ENCODE measurements at places on chromosomes 7 and 10.
A peak's percentile ranks its signal among the peaks of the same experiment; 100 is the strongest.

GRCh38 chr10:126935263-126935946 lies 30.2 kb downstream of the DOCK1 start:
- peak; percentile 30 for DNase-seq

DNA sequence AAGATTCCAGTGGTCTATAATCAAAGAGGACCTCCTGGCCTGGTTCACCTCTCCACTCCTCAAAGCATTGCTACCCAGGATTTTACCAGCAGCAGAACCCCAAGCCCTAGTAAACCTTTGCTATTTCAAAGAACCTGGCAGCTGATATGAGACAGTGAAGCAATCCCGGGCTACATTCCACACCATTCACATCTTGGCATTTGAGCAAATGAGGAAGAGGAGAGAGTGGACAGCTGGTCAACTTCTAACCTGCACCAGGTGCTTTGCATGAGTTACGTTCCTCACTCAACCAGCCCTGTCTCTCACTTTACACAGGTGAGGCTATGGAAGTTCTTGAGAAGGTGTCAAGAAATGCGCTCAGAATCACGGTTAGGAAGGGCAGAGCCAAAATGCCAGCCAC lies 1.1 kb downstream of the CCDC3 start:
- DNase-seq = no peak

- peak; percentile 97 for DNase-seq
Observed at GRCh38 chr7:81692146-81692905, 77.5 kb downstream of the HGF start.

- DNase-seq = no peak
Observed at GRCh38 chr10:59290448-59290847, 71.9 kb downstream of the FAM13C start.

GRCh38 chr7:2151237-2151636 lies 81.5 kb downstream of the MAD1L1 start:
- no peak for DNase-seq

DNA sequence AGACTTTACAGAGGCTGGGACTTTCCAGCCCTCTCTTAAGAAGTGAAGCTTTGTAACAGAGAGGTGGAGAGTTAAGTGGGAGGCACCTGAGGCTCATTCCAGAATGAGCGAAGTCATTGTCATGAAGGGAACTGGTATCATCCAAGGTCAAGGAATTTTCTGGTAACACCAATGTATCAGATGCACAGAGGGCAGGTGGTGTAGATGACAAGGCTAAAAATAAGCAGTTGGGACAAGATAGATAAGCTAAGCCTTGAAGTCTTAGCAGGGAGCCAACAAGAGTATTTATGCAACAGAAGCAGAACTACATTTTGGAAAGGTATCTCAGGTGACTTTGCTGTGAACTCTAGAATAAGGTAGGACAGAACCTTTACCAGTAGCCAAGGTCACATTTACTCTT lies 257.0 kb upstream of the AUTS2 start:
- no peak for DNase-seq

GRCh38 chr10:110076559-110077318 lies 69.0 kb downstream of the ADD3 start:
- peak; percentile 95 for DNase-seq

DNA sequence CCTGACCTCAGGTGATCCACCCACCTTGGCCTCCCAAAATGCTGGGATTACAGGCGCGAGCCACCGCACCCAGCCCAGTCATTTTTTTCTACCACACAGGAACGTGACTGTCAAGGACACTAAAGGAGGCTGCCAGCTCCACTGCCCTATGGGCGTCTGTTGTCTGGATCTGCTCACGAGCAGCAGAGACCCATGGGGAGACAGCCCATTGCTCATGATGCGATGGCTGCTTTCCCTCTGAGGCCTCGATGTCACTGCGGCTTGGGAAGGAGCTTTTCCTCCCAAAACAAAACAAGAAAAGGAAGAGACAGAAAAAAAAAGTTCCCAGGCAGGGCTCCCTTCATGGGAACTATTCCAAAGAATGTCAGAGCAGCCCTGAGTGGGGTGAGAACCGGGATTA lies 70.5 kb downstream of the DENND2A start:
- DNase-seq = no peak

GRCh38 chr10:82266438-82266837 lies 391.4 kb downstream of the NRG3 start:
- peak; percentile 93 for DNase-seq

DNA sequence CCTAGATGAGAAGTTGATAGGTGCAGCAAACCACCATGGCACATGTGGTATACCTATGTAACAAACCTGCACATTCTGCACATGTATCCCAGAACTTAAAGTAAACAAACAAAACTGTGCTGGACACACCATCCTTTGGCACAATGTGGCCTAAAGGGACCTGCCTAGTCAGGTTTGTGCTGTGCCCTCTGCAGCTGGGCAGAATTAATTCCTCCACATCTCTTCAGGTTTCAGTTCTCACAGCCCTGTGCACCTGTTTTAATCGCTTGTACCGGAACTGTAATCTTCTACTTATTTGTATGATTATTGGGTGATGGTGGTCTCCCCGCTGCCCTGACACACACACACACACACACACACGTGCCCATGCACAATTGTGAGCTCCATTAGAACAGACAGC lies 252.7 kb downstream of the ACTR3B start:
- DNase-seq = no peak

DNA sequence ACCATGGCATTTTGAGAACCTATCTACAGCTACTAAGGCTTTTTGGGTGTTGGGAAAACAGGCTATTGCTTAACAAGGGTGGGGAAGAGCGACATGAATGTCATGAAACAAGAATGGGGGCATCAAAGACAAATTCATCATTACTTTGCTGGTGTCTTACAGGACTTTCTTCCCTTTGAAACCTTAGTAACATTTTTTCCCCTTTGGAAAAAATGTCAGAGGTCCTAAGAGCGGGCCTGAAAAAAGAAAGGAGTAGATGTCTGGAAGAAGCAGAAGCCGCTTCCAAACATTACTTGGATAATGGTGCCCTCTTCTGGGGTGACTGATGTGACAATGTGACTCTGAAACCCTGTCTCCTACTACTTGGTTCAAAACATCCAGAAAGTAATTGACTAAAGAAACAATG lies 3.8 kb upstream of the DDX50 start:
- DNase-seq = peak; percentile 77

DNA sequence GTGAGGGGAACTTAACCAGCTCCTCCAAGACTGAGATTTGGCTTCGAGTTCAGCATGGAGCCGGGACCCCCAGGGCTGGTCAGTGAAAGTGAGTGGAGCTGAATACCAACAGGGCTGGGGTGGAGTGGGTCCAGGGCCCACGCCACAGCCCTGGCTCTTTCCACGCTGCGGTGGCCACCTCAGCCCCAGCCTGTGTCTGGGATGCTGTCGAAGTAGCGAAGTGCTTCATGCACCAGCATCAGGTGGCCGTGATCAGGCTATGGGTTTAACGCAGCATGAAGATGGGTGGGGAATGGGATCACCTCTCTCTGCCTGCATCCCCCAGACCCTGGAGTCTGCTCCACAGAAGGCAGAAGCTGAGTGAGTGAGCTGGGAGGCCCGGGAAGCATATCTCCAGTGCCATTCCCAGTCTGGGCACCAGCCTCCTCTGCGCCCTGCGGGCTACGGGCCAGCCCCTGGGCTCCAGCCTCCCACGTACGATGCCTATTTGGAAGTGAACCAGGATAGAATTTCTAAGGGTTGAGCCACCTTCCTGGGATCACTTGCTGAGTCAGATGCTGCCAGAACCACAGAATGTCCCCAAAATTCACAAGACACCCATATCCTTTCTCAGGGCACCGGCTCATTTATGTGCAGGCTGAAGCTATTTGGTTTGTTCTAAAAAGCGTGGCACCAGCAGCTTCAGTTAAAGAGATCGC lies 131.1 kb upstream of the CHST15 start:
- no peak for DNase-seq

GRCh38 chr7:108347616-108348015 lies 108.6 kb downstream of the NRCAM start:
- peak; percentile 63 for DNase-seq

GRCh38 chr7:2037301-2037807 lies 195.4 kb downstream of the MAD1L1 start:
- no peak for DNase-seq

- DNase-seq = peak; percentile 27
Observed at GRCh38 chr7:143931739-143932138, 3.3 kb upstream of the OR2F2 start.

DNA sequence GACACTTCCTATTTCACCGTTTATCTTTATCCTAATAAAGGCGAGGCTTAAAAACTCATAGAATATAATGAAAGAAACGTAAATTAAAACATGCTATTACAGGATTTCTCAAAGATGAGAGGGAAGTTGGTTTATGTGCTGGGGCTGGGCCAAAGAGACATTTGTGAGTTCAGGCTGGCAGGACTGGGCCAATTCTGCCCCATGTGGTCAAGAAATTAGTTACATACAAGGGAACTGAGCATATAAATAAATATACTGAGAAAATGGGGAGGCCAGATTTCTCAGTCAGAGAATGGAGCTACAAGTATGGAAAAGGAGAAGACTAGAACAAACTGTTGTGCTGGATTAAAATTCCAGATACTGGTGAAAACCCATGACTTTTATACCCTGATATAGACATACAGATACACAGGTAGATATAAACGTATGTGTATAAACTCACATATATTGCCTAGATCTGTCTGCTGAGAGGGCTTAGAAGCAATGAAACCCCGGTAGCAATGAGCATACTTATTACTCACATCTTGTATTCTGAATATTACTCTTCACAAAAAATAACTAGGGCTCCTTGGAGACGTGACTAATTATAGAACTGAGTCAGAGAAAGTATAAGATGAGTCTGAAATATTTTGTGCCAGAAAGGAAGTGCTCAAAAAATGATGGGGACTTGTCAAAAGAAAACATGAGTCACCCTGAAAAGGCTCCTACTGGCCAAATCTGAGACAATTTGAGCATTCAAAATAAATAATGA lies 155.7 kb upstream of the FGFR2 start:
- peak; percentile 92 for DNase-seq

- DNase-seq = no peak
Observed at GRCh38 chr7:37796138-37796775, 52.1 kb upstream of the NME8 start.

DNA sequence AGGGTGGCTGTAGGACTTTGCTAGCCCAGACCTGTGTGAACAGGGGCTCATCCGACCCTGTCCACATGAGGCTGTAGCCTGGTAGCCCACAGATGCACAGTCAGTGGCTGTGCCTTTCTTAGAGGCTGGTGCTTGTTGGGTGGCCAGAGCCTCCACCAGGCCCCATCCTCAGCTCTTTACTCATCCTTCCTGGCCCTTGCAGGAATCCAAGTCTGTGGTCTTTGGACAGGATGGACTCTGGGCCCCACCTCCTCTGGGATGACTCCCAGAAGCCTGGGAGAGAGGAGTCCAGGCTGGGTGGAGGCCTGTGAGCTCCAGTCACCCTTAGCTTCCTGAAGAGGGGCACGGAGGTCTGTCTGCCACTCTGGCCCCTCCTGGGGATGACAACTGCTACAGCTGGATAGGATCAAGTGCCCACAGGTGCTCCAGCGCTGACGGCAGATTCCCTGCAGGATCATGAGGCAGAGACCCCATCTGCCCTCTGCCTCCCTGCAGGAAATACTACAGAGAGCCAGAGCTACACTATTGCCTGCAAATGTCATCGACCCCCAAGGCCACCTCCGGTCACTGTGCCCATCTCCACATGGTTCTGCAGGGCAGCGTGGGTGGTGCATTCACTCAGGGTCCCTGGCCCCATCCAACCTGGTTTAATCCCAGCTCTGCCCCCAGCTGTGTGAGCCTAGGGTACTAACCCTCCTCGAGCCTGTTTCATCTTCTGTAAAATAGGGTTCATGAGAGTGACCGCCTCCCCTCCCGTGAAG lies 114.5 kb downstream of the PTPN20 start:
- peak; percentile 65 for DNase-seq

- no peak for DNase-seq
Observed at GRCh38 chr7:43791665-43792064, 33.2 kb downstream of the BLVRA start.

- peak; percentile 98 for DNase-seq
Observed at GRCh38 chr10:13882119-13882711, 295.4 kb downstream of the PRPF18 start.

DNA sequence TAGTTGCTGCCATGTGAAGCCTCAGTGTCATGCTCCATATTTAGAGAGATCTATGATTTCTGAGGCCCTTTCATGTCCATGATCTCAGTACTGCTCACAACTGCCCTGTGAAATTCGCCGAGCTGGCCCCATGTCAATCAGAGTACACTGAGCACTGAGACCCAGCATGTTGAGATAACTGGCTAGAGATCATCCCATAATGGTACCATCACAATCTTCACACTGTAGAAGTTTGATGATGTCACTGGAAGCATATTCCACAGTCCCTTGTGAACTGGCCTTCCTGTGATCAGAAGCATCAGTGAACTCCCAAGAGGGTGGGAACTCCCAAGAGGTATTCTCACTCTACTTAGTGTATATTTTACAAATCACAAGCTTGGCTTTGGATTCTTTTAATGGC lies 116.0 kb downstream of the EGFR start:
- DNase-seq = peak; percentile 60

DNA sequence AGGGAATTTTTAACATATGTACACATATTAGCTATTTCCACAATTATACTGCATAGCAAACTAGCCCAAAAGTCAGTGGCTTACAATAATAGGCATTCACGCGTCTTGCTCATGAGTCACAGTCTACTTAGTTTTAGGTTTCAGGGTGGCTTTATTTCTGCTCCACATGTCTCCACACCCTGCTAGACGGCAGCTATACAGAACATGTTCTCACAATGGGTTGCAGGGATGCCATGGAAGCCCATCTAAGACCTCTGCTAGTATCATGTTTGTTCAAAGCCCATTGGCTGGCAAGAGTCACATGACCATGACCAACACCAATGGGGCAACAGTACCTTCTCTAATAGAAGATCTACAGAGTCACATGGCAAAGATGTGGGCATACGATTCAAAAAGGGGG lies 96.3 kb upstream of the NEBL start:
- peak; percentile 54 for DNase-seq

DNA sequence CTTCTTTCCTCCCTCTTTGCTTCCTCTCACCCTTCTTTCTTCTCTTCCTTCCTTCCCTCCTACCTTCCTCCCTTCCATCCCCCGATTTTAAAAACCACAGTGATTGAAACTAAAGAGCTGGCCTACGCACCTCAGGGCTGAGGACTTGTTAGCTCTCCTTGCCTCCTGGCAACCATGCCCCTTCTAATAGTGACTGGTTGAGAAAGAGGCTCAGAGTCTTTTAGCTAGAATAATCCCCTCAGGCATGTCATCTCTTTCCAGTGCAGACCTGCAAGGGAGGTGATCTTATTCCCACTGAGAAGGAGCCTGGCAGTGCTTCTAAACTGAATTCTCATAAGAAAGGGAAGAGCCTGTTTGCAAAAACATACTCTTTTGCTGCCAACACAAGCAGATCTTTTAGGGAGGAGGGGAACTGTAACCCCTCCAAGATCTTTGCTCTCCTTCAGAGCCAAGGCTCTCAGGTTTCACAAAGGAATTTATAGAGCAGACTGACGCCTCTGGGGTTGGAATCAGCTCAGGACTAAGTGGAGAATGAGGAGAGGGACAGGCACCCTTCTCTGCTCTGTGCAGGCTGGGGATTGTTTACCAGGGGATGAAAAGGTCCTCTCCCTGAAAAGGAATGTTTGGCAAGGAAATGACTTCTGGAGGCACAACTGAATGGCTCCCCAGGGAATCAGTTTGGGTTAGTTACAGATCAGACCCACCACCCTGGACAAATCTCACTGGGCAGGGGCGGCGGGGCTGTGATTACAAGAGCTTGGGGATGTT lies 9.4 kb upstream of the ANKRD1 start:
- DNase-seq = peak; percentile 77
